ENCODE measurements at places on chromosomes 7 and 10.

- H3K27ac ChIP-seq = no peak overlapping the region
- no peak overlapping the region for H3K4me3 ChIP-seq
- H3K36me3 ChIP-seq = no peaks in the 10 kb centered on the region
- DNase-seq = no peak
These were observed 20.6 kb downstream of the HTR5A start for GRCh38 chr7:155090684-155091083.

DNA sequence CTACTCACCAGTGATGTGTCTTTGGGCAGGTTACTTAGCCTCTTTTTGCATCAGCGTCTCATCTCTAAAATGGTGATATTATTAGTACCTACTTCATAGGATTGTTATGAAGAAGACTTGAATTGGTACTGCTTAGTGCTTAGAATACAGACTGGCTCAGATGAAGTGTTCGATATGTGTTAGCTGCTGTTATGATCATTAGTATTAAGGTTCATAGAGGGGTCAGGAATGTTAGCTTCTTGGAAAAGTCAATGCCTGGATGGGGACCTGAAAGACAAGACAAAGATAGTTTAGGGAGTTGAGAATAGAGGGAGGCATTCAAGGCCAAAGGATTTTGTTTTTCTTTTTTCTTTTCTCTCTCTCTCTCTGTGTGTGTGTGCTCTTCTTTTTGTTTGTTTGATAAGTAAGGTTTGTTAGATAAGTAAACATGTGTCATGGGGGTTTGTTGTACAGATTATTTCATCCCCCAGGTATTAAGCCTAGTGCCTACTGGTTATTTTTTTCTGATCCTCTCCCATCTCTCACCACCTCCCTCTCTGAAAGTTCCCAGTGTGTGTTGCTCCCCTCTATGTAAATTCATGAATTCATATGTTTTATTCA, 63.3 kb downstream of the MDFIC start:
- H3K27ac ChIP-seq = no peak overlapping the region
- H3K4me3 ChIP-seq = no peak overlapping the region
- no peaks in the 10 kb centered on the region for H3K4me1 ChIP-seq

DNA sequence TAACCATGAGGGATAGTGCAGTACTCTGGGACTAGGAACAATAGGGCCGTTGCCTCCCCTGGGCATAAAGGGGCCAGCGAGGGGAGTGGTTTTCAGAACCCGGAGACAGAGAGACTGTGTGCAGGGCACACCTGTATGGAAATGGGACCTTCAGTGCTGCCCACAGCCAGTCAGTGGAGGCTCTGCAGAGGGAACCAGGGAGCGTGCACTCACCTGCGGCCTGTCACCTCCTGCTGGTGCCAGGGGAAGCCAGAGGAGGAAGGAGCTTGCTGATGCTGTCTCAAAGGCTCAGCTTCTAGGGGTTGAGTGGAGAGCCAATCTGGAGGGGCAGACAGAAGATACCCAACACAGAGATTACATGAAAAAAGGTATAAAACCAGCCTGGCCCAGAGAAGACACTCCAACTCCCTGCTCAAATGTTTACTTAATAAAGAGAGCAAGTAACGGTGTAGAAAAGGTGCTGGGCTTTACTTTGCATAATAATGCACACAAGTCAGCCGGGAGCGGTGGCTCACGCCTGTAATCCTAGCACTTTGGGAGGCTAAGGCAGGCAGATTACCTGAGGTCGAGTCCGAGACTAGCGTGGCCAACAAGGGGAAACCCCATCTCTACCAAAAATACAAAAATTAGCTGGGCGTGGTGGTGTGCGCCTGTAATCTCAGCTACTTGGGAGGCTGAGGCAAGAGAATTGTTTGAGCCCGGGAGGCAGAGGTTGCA, 35.5 kb upstream of the WAPL start:
- H3K27me3 ChIP-seq = no peaks in the 10 kb centered on the region
- no peak for DNase-seq
- H3K4me1 ChIP-seq = no peaks in the 10 kb centered on the region
- no peaks in the 10 kb centered on the region for H3K36me3 ChIP-seq
- H3K4me3 ChIP-seq = no peak overlapping the region
- H3K27ac ChIP-seq = no peak overlapping the region

DNA sequence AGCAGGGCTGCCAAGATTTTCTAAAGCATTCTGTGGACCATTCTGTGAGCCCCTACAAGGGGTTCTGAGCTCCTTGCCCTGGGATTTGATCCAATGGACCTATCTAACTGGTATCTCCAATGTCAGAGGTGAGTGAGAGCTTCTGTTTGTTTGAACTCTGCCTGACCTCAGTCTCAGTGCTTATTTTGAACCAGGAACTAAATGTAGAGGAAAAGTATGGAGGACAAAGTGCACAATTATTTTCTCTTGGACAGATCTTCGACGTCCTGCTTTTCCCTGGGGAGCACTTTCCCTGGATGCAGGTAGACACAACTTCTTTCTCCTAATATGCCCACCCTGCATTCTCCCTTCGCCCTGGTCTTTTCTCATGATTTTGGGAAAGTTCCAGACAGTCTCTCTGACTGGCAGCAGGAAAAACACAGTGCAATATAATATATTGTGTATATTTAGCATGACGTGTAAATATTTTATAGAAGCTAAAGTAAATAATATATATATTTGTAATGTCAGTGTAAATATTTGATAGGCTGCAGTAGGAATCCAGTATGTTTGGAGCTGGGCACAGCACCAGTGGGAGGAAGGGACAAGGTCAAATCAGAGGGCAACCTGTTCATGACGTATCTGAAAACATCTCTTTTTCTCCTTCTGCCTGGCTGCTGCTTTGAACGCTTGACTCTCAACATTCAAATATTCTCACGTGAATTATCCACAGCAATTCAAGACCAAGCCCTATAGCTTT, 184.0 kb upstream of the LYZL1 start:
- H3K27ac ChIP-seq = no peak overlapping the region
- H3K36me3 ChIP-seq = no peaks in the 10 kb centered on the region
- no peak overlapping the region for H3K4me3 ChIP-seq
- H3K4me1 ChIP-seq = no peaks in the 10 kb centered on the region
- H3K27me3 ChIP-seq = no peaks in the 10 kb centered on the region
- DNase-seq = no peak

GRCh38 chr7:36487756-36488336, 98.2 kb downstream of the ANLN start:
- no peak for DNase-seq
- H3K27ac ChIP-seq = no peak overlapping the region
- no peak overlapping the region for H3K4me3 ChIP-seq
- no peaks in the 10 kb centered on the region for H3K36me3 ChIP-seq
- H3K4me1 ChIP-seq = no peaks in the 10 kb centered on the region

DNA sequence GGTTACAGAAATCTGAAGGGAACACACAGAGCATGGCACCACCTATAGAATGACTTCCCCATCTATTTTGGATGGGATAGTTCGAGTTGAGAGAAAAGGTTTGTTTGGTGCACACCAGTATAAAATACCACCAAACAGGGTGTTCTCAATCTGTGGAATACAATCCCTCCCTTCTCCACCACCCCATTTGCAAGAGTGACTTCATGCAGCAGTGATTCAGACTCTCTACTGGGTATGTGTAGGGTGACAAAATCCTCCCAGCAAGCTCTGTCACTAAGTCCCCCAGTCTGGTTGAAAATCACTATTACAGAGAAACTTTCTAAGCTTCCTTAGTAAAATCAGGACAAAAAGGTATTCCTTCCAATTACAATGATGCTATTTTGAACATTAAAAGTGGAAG, 69.0 kb downstream of the ANK3 start:
- DNase-seq = no peak
- no peaks in the 10 kb centered on the region for H3K36me3 ChIP-seq
- no peak overlapping the region for H3K27ac ChIP-seq
- no peaks in the 10 kb centered on the region for H3K27me3 ChIP-seq

- no peaks in the 10 kb centered on the region for H3K4me1 ChIP-seq
- H3K36me3 ChIP-seq = no peaks in the 10 kb centered on the region
- H3K27me3 ChIP-seq = no peaks in the 10 kb centered on the region
These were observed 9.2 kb upstream of the GSAP start for GRCh38 chr7:77425101-77426051.

DNA sequence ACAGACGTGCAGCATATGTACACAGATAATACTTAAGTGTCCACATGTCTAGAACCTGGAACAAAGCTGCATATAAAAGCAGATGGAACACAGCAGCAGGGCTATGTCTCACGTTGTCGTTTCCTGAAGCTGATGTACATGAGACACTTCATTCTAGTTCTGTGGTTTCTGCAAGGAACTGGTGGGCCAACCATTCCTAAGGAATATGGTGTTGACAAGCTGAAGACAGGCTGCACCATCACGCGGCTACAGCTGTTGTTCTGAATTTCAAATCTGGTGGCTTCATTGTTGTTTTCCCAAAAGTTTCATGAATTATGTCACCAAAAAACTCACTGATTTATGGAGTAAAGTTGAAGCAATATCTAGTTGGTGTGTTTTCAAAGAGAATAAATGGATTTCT, 33.7 kb downstream of the PRKAG2 start:
- no peaks in the 10 kb centered on the region for H3K4me1 ChIP-seq
- no peak for DNase-seq
- H3K27ac ChIP-seq = no peak overlapping the region

DNA sequence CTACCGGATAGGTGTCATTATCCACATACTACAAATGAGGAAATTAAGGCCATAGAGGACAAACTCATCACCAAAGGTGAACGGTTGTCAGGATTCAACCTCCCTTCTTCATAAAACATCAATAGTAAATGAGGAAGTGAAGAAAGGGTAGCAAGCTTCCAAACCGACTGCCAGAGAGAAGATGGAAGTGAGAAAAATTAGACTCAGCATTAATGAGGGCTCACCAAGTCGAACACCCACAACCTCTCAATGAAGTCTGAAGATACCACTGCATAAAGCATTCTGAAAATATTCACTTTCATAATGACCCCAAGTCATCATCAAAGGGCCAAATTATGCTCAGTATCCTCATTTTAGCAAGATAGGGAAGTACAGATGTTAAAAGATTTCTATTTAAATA, 29.6 kb downstream of the ABCB4 start:
- H3K27me3 ChIP-seq = no peaks in the 10 kb centered on the region
- H3K4me1 ChIP-seq = no peaks in the 10 kb centered on the region
- H3K4me3 ChIP-seq = no peak overlapping the region
- H3K27ac ChIP-seq = no peak overlapping the region
- DNase-seq = no peak
- H3K36me3 ChIP-seq = no peaks in the 10 kb centered on the region

DNA sequence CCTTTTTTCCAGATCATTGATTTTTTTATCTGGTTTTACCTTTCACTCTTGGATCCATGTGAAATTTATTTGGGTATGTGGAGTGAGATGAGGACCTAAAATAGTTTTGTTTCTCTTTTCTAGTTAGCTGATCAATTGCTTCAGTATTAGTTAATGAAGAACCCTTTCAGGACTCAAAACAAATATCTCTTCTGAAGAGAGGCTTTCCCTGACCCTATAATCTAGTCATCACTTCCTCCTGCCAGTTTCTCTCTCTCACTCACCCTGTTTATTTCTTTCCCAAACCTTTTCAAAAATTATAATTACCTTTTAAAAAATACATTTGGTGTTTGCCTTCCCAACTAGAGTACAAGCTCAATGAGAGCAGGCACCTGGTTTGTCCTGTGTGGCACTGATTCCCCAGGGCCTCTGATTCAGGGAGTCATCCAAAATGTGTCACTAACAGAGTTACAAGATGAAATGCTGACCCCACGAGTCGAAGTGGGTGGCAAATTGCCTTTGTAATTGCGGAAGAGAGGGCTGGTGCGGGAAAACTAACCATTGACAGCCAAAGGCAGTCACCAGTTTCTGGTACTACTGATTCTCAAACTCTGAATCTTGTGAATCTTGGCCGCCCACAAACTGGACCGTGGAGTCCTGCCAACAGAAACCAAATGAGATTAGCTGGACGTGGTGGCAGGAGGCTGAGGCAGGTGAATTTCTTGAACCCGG, 2.4 kb downstream of the TMEM140 start:
- H3K4me3 ChIP-seq = no peak overlapping the region
- peak overlapping the region; percentile 99 for H3K27ac ChIP-seq
- H3K4me1 ChIP-seq = no peaks in the 10 kb centered on the region
- H3K27me3 ChIP-seq = no peaks in the 10 kb centered on the region
- H3K36me3 ChIP-seq = no peaks in the 10 kb centered on the region
- DNase-seq = no peak

- no peak overlapping the region for H3K27ac ChIP-seq
- H3K36me3 ChIP-seq = no peaks in the 10 kb centered on the region
- H3K27me3 ChIP-seq = no peaks in the 10 kb centered on the region
- no peak overlapping the region for H3K4me3 ChIP-seq
- H3K4me1 ChIP-seq = peaks cover 3% of the 10 kb centered on the region
These were observed 38.7 kb downstream of the GNA12 start for GRCh38 chr7:2805213-2805944.

DNA sequence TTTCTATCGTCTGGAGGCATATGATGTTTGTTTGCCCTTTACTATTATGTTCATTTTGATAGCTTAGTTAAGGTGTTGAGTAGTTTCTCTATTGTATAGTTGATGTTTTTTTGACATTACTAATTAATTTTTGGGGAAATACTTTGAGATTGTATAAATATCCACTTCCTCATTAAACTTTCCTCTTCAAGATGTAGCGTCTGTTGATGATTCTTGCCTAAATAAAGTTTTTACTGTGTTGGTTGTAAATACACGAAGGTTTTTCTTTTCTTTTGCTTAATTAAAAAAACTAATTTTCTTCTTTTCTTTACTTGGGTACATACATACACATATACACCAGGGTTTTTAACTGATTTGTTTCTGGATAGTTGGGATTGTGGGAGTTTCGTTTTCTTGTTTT, 8.5 kb downstream of the KMT2E start:
- no peak overlapping the region for H3K27ac ChIP-seq
- H3K36me3 ChIP-seq = no peaks in the 10 kb centered on the region
- H3K4me1 ChIP-seq = no peaks in the 10 kb centered on the region
- no peaks in the 10 kb centered on the region for H3K27me3 ChIP-seq

- H3K27me3 ChIP-seq = no peaks in the 10 kb centered on the region
- no peak for DNase-seq
- no peaks in the 10 kb centered on the region for H3K4me1 ChIP-seq
- no peak overlapping the region for H3K27ac ChIP-seq
These were observed 193.6 kb downstream of the MBL2 start for GRCh38 chr10:52578871-52579405.

- no peaks in the 10 kb centered on the region for H3K27me3 ChIP-seq
- no peak overlapping the region for H3K4me3 ChIP-seq
- no peaks in the 10 kb centered on the region for H3K4me1 ChIP-seq
- no peak overlapping the region for H3K27ac ChIP-seq
- no peak for DNase-seq
- H3K36me3 ChIP-seq = no peaks in the 10 kb centered on the region
These were observed 162.3 kb upstream of the AHR start for GRCh38 chr7:17136126-17136525.

GRCh38 chr7:108146070-108146842, 16.1 kb upstream of the LAMB4 start:
- H3K36me3 ChIP-seq = no peaks in the 10 kb centered on the region
- H3K27me3 ChIP-seq = no peaks in the 10 kb centered on the region
- no peak overlapping the region for H3K4me3 ChIP-seq
- DNase-seq = peak; percentile 63
- H3K27ac ChIP-seq = no peak overlapping the region

DNA sequence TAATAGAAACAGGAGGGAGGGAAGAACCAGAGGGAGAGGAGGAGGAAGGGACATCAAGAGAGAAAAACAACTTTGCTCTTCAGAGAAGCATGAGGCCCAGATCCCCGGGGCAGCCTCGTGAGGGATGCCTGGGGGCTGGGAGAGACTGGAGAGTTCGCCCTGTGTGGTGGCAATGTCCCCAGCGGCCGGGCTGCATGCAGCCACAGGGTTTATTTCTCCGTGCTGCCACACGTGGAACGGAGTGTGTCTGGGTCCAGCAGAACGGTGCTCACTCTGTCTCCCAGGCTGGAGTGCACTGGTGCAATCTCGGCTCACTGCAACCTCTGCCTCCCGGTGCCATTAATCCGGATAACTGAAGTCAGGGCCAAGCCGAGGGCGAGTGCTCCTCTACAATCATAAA, 257.7 kb downstream of the ACTR3B start:
- H3K36me3 ChIP-seq = no peaks in the 10 kb centered on the region
- no peak overlapping the region for H3K4me3 ChIP-seq
- no peak for DNase-seq
- no peak overlapping the region for H3K27ac ChIP-seq

Measured in uterus (tissue), 4 donors.